ENCODE measurements at places on chromosomes 11 and 22. TPM values are rescaled to one million over a fixed set of nuclear protein-coding genes. Genes with fewer than 3 reads are reported as not detected.

The NAALAD2 gene
- 0.21 TPM for total RNA-seq

The TRPC6 gene
- 0.26 TPM for total RNA-seq

The NOX4 gene
- total RNA-seq = 2.1 TPM

The FGF3 gene
- not detected for total RNA-seq

The SLC16A8 gene
- total RNA-seq = not detected

The ACTN3 gene
- total RNA-seq = not detected

The GUCY1A2 gene
- total RNA-seq = 12.8 TPM

The AQP11 gene
- 1.2 TPM for total RNA-seq

The ARHGAP20 gene
- 0.17 TPM for total RNA-seq

The IFITM2 gene
- 154 TPM for total RNA-seq

The APOA5 gene
- not detected for total RNA-seq

Measured in heart left ventricle (tissue), 16 donors.